Neuronal stem cell (in vitro differentiated cells): ENCODE measurements at places on chromosomes 7 and 10.

GRCh38 chr10:80471715-80472233 lies 17.7 kb downstream of the TSPAN14 start:
- peaks cover 3% of the 10 kb centered on the region for H3K36me3 ChIP-seq
- H3K27me3 ChIP-seq: no peaks in the 10 kb centered on the region
- DNase-seq: no peak
- no peak overlapping the region for H3K4me3 ChIP-seq
- peaks cover 31% of the 10 kb centered on the region for H3K4me1 ChIP-seq

GRCh38 chr10:112587729-112588128 lies 140.7 kb downstream of the VTI1A start:
- H3K4me1 ChIP-seq: peaks cover 52% of the 10 kb centered on the region
- peaks cover 1% of the 10 kb centered on the region for H3K27me3 ChIP-seq
- H3K4me3 ChIP-seq: no peak overlapping the region

DNA sequence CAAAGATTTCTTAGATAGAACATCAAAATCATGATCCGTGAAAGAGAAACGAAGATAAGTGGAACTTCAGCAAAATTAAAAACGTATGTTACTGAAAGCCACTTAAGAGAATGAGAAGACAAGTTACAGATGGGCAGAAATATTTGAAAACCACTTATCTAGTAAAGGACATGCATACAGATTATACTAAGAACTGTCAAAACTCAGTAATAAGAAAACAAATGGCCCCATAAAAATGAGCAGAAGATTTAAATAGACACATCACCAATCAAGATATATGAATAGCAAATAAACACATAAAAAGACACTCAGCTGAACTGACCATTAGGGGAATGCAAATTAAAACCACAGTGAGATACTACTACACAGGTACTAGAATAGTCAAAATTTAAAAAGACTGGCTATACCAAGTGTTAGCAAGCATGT lies 343.7 kb downstream of the PTEN start:
- no peak for DNase-seq
- no peak overlapping the region for H3K27ac ChIP-seq
- no peak overlapping the region for H3K4me3 ChIP-seq
- no peaks in the 10 kb centered on the region for H3K36me3 ChIP-seq
- H3K27me3 ChIP-seq: no peaks in the 10 kb centered on the region

GRCh38 chr10:20760460-20760859 lies 136.7 kb downstream of the NEBL start:
- H3K4me1 ChIP-seq: no peaks in the 10 kb centered on the region
- H3K36me3 ChIP-seq: no peaks in the 10 kb centered on the region
- H3K27me3 ChIP-seq: no peaks in the 10 kb centered on the region

GRCh38 chr10:4527281-4527970 lies 298.6 kb upstream of the AKR1E2 start:
- H3K36me3 ChIP-seq: no peaks in the 10 kb centered on the region
- H3K27ac ChIP-seq: no peak overlapping the region
- no peak for DNase-seq
- no peaks in the 10 kb centered on the region for H3K4me1 ChIP-seq
- H3K27me3 ChIP-seq: no peaks in the 10 kb centered on the region

- peaks cover 4% of the 10 kb centered on the region for H3K36me3 ChIP-seq
- H3K4me3 ChIP-seq: no peak overlapping the region
- H3K4me1 ChIP-seq: no peaks in the 10 kb centered on the region
- H3K27me3 ChIP-seq: no peaks in the 10 kb centered on the region
Observed at GRCh38 chr10:68348265-68348741, 15.6 kb upstream of the PBLD start.

DNA sequence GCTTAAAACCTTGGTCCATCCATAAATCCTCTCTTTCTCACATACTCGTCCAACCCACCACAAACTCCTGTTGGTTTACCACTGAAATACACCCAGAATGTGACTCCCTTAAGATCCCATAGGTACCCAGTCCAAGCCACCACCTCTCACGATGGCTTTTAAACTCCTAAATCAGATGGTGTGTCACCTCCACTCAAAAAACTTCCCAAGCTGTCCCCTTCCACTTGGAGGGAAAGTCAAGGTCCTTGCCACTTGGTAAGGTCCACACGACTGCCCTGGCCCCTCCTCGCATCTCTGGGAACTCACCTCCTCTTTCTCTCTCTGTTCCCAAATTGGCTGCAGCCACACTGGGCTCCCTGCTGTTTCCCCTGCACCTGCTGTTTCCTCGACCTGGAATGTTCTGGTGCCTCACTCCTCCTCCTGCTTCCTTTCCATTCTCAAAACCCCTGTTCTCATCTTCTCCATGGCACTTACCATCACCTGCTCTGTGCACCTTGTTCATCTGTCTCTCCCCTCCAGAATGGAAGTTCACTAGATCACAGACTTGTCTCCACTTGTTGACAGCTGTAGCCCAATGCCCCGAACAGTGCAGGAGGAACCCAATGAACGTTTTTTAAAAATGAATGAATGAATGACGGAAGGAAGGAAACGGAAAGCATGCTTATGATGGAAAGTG lies 23.0 kb downstream of the ZFAND2A start:
- H3K4me3 ChIP-seq: peak overlapping the region; percentile 85
- peaks cover 7% of the 10 kb centered on the region for H3K4me1 ChIP-seq
- peaks cover 6% of the 10 kb centered on the region for H3K36me3 ChIP-seq

DNA sequence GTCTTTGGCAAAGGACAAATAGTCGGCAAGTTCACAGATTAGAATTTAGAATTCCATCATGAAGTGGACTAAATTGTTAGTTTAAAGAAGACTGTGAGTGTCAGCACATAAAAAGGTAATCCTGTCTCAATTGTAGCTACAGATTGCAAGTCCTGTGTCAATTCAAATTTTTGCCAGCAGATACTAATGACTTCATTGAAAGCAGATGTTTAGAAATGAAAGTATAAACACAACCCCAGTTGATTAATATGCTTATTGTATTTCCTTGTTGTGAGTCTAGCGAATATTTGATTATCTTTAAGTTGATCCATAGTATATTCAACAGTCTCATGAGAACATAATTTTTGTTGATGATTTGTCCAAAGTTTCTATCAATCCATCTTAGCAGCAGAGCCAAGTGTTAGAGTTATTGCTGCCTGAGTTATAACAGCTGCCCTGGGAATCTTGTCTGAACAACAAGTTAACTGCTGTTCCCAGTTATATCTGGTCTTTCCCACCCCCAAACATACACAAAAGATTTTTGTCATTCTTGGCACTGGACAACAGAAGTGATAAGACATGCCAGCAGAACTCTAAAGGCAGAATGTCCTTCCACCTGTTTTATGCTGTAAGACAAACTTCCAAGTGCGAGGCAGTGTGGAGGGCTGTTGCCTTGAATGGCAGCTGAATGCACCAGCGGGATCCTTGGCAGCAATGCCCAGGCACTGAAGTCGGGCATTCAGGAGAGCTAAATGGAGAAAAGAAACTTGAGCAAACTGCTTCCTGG lies 21.3 kb upstream of the HERPUD2 start:
- no peak overlapping the region for H3K27ac ChIP-seq
- H3K4me1 ChIP-seq: peaks cover 3% of the 10 kb centered on the region
- H3K27me3 ChIP-seq: no peaks in the 10 kb centered on the region
- no peak for DNase-seq
- H3K4me3 ChIP-seq: no peak overlapping the region

DNA sequence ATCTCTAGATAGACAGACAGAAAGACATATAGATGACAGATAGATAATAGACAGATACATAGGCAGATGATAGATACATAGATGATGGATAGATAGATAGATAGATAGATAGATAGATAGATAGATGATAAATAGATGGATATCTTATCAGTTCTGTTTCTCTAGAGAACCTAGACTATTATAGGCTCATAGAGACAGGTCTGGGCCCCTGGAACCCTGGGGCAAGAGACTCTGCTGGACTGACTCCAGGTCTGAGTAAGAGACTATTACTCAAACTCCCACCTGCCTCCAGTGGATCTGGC lies 58.3 kb downstream of the FRMPD2 start:
- H3K4me3 ChIP-seq: no peak overlapping the region
- H3K27me3 ChIP-seq: no peaks in the 10 kb centered on the region
- no peaks in the 10 kb centered on the region for H3K4me1 ChIP-seq
- no peak overlapping the region for H3K27ac ChIP-seq
- no peak for DNase-seq

DNA sequence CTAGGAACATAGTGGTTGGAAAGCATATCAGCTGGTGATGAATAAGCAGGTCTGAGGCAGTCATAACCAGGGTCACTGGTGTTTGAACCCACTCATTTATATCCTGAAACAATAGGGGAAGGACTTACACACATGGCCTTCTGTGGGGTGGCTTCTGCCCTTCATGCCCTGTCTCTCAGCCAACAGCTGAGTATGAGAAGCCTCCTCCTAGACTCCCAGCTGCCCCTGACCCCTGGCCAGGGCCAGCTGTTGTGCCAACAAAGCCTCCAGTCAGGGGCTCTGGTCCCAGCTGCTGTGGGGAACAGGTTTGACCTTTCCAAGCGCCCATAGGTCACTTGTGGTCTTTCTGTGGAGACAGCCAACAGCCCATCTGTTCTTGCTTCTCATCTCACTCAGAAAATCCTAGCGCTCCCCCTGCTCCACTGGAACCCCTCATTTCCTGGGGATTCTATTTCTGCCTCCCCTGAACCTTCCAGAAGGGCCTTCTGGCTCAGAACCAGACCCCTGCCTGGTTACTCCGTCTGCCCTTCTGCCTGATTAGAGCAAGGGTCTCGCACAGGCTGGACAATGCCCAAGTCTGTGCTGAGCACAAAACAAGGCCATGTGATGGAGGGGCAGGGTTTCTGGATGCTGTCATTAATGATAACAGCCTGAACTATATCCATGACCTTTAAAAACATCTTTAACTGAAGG lies 9.7 kb upstream of the PURB start:
- DNase-seq: no peak
- H3K27ac ChIP-seq: no peak overlapping the region
- no peak overlapping the region for H3K4me3 ChIP-seq

DNA sequence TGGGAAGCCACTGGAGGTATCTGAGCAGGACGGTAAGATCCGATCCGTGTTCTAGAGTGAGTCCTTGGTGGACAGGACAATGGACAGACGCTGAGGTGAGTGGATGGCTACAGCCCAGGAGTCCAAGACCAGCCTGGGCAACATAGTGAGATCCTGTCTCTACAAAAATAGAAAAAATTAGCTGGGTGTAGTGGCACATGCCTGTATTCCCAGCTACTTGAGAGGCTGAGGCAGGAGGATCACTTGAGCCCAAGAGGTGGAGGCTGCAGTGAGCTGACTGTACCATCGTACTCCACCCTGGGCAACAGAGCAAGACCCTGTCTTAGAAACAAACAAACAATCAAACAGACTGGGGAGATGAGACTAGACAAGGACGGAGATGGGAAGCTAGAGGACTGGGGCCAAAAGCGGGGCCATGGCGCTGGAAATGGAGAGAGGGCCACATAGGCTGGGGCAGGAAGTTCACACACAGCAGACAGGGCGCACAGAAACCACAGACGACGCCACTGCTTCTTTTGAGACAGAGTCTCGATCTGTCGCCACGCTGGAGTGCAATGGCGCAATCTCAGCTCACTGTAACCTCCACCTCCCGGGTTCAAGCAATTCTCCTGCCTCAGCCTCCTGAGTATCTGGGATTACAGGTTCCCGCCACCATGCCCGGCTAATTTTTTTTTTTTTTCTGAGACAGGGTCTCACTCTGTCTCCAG lies 24.7 kb downstream of the DAGLB start:
- H3K36me3 ChIP-seq: peaks cover 40% of the 10 kb centered on the region
- no peak overlapping the region for H3K27ac ChIP-seq
- no peak overlapping the region for H3K4me3 ChIP-seq
- H3K4me1 ChIP-seq: no peaks in the 10 kb centered on the region
- DNase-seq: no peak

GRCh38 chr10:98613446-98613845 lies 166.7 kb upstream of the HPS1 start:
- peaks cover 2% of the 10 kb centered on the region for H3K36me3 ChIP-seq
- no peak overlapping the region for H3K4me3 ChIP-seq
- no peaks in the 10 kb centered on the region for H3K4me1 ChIP-seq
- H3K27ac ChIP-seq: no peak overlapping the region

DNA sequence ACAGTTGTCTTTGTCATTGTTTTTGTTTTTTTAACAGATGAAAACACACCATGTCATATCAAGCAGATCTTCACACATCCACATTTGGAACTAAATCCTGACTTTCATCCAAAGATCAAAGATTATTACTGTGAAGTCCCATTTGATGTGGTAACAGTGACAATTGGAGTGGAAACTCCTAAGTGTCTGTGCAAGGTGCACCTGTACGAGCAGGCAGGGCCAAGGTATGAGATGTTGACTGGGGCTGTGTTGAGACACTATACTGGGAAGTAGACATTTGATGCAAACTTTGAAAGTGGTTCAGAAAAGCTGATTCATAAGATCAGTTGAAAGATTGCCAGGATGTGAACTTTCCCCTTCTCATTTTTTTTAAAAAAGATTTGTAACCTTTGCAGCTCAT lies 152.3 kb downstream of the CPED1 start:
- H3K36me3 ChIP-seq: no peaks in the 10 kb centered on the region
- H3K27me3 ChIP-seq: no peaks in the 10 kb centered on the region
- H3K4me3 ChIP-seq: no peak overlapping the region
- H3K27ac ChIP-seq: no peak overlapping the region
- DNase-seq: no peak

DNA sequence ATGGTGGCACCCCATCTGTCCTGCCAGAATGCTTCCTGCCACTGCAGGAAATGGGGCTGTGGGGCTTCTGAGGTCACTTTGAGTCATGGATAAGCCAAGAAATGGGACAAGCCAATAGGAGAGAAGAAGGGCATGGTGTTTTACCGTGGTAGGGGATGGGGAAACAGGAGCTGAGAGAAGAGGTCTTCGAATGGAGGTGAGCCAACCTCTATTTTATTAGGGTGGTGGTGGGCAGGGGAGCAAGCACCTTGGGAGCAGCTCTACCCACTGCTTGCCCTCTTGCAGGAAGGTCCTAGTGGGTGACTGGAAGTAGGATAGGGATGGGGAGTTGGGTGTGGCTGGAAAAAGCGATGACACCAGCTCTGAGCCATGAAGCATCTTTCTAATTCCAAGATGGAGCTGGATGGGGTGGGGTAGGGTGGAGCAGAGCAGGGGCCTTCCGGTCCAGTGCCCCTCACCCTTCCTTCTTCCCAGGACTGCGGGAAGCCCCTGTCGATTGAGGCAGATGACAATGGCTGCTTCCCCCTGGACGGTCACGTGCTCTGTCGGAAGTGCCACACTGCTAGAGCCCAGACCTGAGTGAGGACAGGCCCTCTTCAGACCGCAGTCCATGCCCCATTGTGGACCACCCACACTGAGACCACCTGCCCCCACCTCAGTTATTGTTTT lies 9.1 kb downstream of the ZYX start:
- H3K36me3 ChIP-seq: peaks cover 45% of the 10 kb centered on the region
- H3K4me1 ChIP-seq: no peaks in the 10 kb centered on the region
- H3K27me3 ChIP-seq: no peaks in the 10 kb centered on the region
- H3K4me3 ChIP-seq: no peak overlapping the region
- no peak for DNase-seq

GRCh38 chr10:46091828-46092523 lies 45.9 kb upstream of the MSMB start:
- no peaks in the 10 kb centered on the region for H3K27me3 ChIP-seq
- no peak overlapping the region for H3K27ac ChIP-seq
- H3K36me3 ChIP-seq: no peaks in the 10 kb centered on the region
- H3K4me1 ChIP-seq: no peaks in the 10 kb centered on the region
- DNase-seq: no peak
